Eye (tissue), 1 donor: ENCODE measurements at places on chromosomes 11 and 22.

DNA sequence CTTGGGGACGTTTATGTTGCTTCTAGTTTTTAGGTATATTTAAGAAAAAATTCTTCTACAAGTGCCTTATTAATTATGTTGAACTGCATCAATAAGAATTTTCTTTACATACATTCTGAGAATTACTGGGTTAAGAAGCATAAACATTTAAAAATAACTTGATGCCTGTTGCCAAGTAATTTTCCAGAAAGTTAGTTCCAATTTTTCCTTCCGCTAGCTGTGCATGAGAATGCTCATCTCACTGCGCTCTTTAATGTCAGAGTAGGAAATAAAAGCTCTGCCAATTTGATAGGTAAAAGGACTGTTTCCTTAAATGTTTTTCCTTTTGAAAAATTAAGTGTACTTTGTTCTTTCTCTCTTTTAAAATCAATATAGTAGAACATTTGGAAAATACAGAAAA, 113.1 kb upstream of the ZBED5 start:
- DNase-seq: no peak

GRCh38 chr11:118090545-118091162, 3.9 kb upstream of the SMIM35 start:
- DNase-seq: no peak

GRCh38 chr22:44192816-44193534, 12.2 kb downstream of the PARVG start:
- no peak for DNase-seq

DNA sequence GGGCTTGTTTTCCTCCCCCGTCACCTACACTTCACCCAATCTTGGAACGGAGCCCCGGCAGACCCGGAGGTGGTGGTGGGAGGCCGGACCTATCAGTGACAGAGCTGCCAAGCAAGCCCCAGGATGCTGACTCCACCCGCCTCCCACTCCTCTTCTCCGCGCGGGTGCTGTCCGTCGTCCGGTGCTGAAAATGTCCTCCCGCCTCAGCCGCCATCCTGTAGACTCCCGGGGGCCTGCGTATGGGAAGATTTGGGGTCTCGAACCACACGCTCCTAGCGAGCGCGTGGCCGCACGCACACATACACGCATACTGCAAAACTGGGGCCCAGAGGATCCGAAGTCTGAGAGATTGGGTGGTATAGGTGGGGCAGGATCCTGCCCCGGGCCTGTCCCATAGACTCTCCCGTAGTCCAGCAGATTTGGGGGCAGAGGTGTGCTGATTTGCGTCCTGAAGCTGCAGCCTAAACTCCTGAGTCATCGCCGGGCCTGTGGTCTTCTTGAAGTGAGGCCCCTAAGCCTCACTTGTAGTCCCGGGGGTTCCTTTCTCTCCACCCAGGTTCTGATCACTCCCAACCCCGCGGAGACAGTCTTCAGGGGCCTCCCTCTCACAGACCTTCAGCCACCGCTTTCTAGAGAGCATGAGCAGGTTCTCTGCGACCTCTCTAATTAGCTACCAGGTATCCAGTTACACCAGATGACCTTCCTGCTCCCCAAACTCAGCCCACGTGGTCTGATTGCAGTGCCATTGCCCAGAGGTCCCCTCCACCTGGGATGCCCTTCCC, 796 bp upstream of the YIF1A start:
- DNase-seq: no peak

DNA sequence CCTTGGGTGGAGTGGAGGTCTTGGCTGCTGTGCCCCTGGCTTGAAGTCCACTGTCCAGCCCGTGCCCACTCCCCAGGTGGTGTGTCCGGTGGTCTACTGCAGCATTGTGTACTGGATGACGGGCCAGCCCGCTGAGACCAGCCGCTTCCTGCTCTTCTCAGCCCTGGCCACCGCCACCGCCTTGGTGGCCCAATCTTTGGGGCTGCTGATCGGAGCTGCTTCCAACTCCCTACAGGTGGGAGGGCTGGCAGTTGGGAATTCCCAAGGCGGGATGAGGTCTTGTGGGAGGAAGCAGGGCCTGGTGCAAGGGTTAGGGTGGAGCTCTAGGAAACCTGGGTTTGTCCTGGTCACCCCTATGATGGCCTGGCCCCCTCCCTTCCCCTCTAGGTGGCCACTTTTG, 8.4 kb upstream of the NLRX1 start:
- DNase-seq: no peak

DNA sequence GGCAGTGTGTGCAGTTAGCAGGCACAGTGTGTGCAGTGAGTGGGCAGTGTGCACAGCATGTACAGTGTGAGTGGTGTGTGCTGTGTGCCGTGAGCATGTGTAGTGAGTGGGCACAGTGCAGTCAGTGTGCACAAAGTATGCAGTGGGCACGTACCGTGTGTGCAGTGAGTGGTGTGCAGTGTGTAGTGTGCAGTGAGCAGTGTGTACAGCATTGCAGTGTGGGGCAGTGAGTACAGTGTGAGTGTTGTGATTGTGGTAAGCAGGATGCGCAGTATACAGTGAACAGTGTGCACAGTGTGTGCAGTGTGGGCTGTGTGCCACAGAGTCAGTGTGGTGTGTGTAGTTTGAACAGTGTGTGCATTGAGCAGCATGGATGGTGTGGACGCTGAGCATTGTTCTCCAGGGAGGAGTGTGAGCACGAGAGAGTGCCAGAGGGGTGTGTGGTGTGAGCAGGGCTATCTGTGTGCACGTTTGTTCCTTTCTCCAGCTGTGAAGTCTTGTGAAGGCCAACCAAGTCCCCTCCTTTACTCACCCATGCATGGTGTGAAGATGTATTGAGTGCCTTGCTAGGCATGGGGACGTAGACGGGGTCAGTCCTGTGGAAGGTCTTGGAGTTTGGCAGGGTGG, 3.0 kb downstream of the SHANK3 start:
- DNase-seq: no peak

DNA sequence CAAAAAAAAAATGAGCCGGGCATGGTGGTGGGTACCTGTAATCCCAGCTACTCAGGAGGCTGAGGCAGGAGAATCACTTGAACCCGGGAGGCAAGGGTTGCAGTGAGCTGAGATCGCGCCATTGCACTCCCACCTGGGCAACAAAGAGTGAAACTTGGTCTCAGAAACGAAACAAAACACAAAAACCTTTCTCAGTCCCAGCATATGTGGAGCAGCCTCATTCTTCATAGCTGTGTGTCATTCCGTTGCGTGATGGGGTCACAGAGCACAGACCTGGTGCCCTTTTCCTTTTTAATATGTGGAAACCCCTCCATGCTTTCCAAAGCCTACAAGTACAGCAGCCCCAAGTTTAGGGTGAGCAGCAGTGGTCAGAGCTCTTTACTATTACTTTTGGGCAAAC, 13.7 kb downstream of the PEX26 start:
- DNase-seq: no peak

- DNase-seq: no peak
Measured at GRCh38 chr11:83682611-83682973, 396.4 kb upstream of the CCDC90B start.

DNA sequence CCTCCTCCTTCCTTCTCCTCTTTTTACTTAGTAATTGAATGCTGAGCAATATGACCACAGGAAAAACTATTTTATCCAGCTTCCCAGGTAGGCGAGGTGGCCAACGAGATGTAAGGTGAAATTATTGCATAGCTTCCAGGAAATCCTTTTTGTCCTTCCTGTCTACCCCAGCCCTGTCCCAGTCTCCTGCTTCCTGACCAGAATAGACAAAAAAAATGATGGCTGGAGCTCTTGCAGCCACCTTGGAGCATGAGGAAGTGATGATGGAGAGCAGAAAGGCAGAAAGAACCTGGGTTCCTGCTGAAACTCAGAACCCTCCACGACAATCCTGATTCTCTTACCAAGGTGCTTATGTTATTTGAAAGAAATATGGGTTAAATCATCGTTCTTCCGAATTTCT, 33.9 kb downstream of the DUSP8 start:
- no peak for DNase-seq

- peak; percentile 73 for DNase-seq
Measured at GRCh38 chr11:114179234-114179941, 116.8 kb upstream of the NNMT start.

- DNase-seq: no peak
Measured at GRCh38 chr11:34313099-34313517, 44.7 kb downstream of the ABTB2 start.

DNA sequence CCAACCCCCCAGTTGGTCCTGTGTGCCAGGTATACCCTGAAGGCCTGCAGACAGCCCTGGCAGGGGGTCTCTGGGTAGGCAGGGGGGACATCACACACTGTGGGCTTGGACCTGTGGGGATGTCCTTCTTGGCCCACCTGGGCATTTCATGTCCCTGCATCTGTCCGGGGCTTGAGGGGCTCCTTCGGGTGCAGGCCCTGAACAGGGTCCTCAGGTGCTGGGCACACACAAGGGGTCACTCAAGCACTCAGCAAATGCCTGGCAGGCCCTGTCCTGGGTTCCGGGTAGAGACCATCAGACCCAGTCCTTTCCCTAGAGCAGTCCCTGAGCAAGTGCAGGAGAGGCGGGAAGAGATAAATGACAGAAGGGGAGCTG, 70.5 kb upstream of the WNT11 start:
- DNase-seq: no peak

DNA sequence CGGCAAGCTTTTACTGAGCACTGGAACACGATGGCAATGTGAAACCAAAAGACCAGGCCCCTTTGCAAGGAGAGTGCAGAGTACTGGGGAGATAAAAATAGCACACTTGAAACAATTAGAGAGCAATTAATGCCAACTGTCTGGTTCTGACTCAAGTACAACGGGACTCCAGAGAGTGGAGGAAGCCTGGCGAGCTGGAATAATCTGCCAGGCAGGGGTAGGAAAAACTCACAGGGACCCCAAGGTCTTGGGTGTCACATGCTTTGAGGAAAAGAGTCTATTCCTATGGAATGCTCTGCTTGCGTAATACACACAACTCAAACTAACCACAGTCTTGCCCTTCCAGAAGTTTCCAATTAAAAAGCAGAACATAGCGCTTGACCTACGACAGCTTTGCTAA, 113.0 kb upstream of the CLMP start:
- peak; percentile 64 for DNase-seq

DNA sequence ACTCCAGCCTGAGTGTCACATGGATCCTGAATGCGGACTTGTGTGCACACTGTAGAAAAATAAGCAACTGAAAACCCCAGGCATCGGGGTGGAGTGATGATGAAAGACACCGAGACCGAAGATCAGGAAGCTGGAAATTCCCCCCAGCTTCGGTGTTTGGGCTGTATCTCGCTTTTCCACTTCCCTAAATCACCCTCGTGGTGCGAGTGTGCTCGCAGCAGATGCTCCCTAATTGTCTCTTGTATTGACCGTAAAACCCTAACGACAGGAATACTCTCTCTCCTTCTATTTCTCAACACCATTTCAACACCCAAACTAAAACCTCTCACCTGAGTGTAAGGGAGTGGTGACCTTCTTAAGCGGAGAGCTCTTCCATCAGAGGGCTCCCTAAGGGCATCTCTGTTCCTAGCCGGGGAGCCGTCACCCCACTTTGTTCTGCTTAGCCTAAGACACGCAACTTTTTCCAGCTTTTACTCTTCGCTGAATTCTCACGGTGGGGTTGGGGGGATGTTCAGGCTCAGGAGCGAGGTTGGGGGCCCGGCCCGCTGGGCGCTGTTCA, 635 bp upstream of the GRK3 start:
- DNase-seq: peak; percentile 65

DNA sequence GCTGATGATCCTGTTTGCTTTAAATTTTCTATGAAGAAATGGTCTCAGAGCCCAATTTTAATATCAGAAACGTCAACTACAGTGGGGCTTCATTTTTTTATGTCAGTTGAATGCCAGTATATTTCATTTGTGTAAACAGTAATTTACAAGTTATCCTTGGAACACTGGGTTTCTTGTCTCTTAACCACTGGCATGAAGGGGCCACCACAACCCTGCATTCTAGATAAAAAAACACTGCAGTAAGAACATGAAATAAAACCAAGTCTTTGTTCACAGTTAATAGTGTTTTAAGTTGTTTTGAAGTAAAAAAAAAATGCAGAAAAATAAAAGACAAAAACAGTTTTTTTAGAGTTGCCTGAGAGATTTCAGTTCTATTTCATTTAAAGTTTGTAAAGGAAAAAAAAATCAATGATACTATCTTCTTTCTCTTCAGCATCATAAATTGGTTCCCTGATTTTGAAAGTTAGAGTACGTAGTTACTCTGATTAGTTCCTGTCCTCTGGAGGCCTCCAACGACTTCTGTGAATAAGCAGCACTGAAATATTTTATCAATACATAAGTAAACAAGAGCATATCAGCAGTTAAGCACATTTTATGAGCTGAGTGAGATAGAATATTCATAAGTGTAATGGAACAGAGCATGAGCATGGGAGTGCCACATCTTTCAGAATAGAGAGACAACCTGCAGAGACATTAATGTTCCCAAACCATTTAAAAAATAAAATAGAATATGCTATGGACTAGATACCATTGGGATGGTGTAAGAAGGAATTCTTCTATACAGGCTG, 7.8 kb upstream of the DDI1 start:
- no peak for DNase-seq

- DNase-seq: peak; percentile 81
Measured at GRCh38 chr11:47980907-47981621, 705 bp downstream of the PTPRJ start.

DNA sequence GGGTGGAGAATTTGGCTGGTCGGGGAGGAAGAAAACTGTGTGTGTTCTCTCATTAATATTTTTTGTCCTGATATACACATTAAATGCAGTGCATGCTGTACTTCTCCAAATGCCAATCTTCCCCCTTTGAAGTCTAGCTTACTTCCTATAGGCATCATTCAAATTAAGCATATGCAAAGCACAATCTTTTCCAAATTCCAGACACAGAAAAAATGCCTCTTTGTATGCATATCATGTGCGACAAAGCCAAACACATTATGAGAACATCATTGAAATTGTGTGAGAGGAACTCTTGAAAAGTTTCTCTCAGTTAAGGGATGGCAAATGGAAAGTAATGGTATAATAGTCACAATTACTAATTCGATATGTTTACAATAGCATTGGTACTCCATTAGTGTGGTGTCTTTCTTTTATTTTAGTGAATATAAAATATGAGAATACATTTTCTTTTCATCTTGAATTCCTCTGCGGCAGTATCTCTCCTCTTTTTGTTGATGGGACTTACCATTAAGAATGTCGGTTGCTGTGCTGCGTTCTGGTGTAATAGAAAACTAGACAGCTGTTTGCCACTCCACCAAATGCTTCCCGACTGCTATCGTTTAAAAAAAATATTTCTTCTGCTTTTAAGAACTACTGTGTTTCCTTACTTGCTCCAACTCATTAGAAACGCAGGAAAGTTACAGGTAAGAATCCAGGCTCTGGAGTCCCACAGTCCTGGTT, 19.3 kb upstream of the NRIP3 start:
- no peak for DNase-seq
